ENCODE measurements at places on chromosomes 12 and 14. TPM values are rescaled to one million over a fixed set of nuclear protein-coding genes. Genes with fewer than 3 reads are reported as not detected.

The SP7 gene
- total RNA-seq = not detected

The ARF3 gene
- total RNA-seq = 72.3 TPM

The SIX6 gene
- not detected for total RNA-seq

The OR4M1 gene
- total RNA-seq = not detected

The FAM181A gene
- total RNA-seq = not detected

The OXA1L gene
- total RNA-seq = 88.8 TPM

The RFX4 gene
- 0.15 TPM for total RNA-seq

Data from melanocyte of skin (primary cell).